HuH-7.5 (cell line): ENCODE measurements at places on chromosomes 1 and 21.

GRCh38 chr1:197845886-197846285, 56.5 kb upstream of the C1orf53 start:
- DNase-seq: no peak

- DNase-seq: no peak
Observed at GRCh38 chr1:182713492-182713891, 29.1 kb upstream of the RGS8 start.

DNA sequence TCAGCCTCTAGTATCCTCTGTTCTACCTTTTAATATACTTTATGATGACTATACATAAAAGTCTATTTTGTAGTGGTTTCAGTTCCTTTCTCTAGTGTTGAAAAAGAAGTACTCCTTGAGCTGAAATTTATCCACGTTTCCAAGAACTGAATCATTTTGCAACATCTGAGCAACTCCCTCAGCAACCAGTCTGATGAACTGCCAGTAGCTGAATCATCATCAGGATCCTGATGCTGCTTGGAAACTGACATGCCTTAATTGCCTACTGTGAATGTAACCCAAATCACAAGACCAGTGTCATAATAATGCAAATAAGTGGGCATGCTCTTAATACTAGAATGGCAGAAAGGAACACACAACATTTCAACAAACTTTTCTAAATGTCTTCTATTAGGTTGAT, 103.3 kb downstream of the CYYR1 start:
- DNase-seq: no peak

GRCh38 chr1:154786804-154787570, 83.1 kb downstream of the KCNN3 start:
- DNase-seq: no peak

DNA sequence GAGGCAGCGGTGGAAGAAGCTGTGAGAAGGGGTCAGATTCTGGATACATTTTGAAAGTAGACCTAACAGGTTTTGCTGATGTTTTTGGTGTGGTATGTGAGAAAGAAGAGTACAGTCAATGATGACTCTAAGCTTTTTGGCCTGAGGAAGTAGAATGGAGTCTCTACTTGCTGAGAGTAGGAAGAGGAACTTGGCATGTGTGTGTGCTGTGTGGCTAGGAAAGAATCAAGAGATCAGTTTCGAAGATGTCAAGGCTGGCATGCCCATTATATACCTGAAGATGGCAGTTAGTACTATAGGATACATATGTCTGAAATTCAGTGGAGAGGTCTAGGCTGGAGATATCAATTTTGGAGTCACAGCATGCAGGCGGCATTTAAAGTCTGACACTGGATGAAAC, 64.4 kb downstream of the MAB21L3 start:
- DNase-seq: no peak

- DNase-seq: no peak
Observed at GRCh38 chr1:178464141-178464540, 32.6 kb downstream of the CLEC20A start.

- no peak for DNase-seq
Observed at GRCh38 chr1:32426489-32427255, 32.4 kb upstream of the BSDC1 start.

DNA sequence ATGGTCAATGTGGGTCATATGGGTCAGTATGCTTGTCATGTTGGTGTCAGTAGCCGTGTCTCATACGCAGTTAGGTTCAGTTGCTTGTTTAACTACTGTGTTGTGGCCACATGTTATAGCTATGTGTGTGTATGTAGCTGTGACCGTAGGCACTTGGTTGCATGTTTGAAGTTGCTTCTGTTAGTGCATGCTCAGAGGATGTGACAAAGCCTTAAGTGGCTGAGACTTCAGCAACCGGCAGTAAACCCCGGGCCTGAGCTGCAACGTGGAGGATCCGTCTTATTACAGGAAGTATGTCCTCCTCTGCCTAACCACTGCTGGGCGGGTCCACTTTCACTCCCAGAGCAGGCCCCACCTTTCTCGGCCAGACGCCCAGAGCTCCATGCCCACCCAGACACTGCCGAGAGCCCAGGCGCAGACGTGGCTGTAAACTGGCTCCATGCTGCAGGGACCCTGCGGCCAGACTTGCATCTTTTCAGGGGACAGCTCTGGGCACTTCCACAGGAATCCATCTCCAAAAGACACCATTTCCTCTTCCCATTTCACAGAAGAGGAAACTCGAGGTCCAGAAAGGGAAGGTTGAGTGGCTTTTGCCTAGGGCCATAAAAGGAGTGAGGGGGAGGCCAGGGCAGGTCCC, 2.2 kb downstream of the TCEA3 start:
- DNase-seq: no peak

DNA sequence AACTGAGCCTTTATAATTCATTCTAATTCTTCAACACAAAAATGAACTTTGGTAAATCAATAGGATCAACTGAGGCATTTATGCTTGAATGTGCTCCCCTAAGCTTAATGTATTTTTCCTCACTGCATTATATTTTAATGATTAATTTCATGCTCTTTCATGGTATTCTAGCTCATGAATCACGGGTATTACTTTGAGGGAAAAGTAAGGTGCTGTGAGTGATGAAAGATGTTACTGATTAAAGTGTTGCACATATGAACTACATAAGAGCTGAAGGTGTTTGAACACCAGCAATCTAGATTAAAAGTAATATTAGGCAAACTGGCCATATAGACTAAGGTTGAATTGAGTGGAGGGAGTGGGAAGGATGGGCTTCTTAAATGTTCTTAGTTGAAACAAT, 1.9 kb downstream of the DPYD start:
- DNase-seq: no peak

DNA sequence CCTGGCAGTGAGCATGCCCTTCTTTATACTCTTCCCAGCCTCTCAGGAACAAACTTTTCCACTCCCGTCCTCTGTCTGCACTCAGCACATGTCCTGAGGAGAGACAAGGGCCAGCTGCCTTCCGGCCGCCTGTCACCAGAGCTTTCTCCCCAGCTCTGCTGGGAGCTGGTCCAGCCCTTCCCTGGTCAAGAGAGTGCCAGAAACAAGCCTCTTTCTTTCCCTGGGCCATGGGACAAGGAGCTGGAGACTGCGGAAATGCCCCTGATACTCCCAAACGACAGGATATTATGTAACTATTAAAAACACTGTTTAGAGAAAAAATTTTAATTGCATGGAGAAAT, 10.4 kb downstream of the LAMB3 start:
- DNase-seq: no peak

DNA sequence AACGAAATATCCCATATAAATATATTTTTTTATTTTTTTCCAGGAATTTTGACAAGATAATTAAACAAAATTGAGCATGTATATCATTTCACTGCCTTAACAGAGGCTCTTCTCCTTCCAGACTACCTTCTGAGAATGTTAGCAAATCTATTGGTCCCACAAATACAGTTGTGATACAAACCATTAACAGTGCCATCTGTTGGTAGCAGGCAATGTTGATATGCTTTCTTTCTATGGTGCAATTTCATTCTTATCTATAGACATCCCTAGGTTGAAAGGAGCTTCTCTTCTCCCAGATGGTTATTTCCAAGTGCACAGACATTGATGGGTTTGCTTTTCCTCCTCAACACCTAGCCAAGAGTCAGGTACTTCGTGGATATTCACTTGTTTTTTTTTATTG, 303.6 kb downstream of the USH2A start:
- peak; percentile 5 for DNase-seq
